Prostate gland (tissue), 2 donors: ENCODE measurements at places on chromosomes 2 and 18.

DNA sequence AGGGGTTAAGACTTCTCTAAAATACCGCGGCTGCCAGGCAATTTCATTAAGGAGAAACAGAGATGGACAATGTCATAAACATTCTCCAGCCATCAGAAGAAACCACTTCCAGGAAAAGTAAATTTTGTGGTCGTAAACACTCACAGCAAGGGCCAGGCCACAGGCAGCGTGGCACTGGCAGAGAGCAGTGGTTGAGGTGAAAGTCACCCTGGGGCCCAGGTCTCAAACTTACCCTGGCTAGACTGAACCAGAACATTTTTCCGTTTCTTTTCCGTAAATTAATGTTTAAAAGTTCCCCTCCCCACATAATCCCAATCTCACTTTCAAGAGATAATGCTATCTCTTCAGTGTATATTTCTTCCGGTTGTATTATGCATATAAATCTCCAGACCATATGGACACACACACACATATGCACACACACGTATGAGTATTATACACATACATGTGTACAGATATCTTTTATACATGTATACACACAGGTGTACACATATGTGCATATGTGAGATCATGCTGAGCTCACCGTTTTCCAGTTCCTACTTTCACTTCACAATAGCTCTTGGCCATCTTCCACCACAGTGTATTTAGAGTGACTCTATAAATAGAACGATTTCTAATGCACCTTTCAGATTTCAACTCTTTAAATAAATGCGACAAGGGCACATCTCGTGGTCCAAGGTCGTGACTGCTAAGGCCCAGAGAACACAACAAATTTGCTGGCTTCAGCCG lies 90.1 kb downstream of the MALT1 start:
- peak; percentile 8 for DNase-seq

DNA sequence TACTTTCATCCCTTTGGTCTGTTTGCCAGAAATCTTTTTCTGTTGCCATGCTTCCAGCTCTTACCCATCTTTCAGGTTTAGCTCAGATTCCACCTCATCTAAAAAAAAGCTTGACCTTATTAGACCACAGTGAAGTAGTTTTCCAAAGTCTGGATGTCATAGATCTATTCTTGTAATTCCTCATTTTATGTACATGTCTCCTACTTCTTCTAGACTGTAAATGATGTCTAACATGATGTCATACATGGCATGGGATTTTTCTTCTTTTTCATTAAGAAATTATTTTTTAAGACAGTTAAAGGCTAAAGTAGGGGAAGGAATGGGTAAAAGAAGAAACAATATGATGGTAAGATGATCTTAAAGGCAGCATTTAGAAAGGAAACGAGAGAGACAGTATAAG lies 11.3 kb downstream of the GLS start:
- DNase-seq = no peak

DNA sequence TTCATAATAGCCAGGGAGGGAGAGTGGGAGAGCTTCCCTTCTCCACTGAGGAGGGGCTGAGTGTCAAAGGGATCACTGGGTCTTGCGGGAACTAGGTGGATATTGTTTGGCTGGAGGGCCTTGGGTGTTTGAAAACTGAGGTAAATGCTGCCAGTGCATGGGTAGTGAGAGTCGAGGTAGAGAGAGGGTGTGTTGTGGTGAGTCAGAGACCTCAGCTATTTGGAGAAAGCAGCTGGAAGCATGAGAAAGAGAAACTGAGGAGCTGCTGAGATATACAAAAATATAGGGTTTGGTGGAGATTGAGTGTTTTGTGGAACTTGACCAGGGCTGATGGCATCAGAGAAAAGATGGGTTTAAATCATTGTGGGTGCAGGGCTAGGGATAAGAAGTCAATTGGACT lies 127.0 kb upstream of the CCDC195 start:
- no peak for DNase-seq

- DNase-seq = no peak
Measured at GRCh38 chr2:241483305-241483704, 25.1 kb downstream of the STK25 start.

DNA sequence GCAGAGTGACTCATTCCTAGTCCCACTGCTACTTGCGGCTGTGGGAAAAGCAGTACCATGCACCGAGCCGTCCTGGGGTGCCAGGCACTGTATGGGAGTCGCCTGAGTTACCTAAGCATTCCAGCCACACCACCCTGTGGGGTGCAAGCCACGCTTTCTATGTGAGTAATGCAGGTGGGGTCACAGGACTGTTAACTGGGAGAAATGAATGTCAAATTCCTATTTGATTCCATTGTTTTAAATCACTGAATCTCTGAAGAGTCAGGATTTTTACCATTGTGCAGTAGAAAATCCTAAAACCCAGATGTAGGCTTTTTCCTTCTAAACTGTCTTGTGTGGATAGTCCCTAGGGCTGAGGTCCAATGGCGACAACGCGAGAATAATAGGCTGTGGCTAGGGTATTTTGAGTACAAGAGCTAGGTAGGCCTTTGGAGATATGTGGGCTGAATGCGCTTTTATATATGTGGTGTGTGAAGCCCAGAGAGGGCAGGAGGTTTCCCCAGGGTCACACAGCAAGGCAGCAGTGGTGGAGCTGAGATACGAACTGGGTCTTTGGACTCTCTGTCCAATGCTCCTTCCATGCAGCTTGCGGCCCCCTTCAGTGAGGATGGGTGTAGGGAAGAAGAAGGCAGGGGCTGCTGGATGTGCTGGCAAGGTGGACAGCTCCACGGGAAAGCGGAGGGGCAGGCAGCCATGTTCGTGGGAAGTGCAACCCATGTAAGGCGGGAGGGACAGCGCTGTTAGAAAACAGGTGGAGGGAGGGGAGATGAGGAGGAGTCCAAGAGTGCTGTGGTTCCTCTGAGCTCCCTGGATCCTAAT lies 83.2 kb downstream of the DDX1 start:
- no peak for DNase-seq

DNA sequence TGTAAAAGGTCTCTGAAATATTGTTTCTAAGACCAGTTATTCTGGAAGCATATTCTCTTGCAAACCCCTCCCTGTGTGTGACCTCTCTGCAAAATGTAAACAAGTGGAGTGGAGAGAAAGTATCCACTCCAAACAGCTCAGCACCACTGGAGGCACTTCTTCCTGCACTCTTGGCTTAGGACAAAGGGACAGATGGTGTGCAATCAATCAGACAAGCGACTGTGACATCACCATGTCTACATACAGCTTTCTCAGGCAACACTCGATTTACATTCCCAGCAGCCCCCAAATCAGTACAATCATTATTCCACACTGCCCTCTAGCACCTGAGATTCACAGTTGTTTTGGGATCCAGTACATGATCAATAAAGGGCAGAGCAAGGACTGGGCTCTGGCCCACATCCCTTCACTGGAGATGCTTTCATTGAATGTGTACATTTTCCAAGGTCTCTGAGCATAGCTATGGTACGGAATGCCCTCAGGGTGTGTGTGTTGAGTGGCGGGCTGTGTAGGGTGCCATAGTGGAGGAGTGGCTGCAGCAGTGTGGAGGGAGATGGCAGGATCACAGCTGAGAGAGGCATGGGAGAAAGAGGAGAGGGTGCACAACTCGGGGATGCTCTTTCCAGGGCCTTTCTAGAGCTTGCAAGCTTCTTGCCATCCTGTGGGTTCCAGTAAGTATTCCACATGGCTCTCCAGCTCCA lies 311.8 kb upstream of the ST6GAL2 start:
- no peak for DNase-seq

DNA sequence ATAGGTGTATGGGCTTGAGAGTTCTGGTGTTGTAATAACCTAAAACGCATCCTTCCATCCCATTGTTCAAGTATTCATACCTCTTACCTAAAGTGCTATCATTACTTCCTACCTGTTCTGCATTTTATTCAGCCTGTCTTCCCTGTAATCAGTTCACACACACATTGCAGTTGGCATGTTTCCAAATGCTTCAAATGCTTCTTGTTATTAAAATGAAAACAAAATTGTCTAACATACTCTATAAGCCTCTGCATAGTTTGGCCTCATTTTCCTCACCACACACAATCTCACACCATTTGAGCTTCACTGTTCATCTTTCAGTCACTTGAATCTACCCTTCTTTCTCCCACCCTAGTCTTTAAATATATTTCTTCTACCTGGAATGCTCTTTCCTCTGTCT lies 1178.2 kb upstream of the NRXN1 start:
- DNase-seq = no peak

DNA sequence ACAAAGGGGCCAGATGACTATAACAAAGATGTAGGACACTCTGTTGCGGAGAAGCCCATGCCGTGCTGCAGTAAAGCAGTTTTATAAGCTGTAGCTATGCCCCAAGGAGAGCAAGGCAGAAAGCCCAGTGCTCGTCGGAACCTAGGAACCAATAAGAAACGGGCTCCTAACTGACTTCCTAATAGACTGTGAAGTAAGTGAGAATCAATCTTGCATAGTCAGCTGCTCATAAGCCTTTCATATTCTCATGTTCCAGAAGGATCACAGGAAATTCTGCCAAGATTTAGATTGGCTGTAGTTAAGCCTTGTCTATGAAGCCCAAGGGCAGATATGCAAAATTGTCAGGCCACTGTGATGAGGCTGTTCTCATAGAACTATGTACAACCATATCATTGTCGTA lies 98.4 kb downstream of the RTTN start:
- DNase-seq = no peak

DNA sequence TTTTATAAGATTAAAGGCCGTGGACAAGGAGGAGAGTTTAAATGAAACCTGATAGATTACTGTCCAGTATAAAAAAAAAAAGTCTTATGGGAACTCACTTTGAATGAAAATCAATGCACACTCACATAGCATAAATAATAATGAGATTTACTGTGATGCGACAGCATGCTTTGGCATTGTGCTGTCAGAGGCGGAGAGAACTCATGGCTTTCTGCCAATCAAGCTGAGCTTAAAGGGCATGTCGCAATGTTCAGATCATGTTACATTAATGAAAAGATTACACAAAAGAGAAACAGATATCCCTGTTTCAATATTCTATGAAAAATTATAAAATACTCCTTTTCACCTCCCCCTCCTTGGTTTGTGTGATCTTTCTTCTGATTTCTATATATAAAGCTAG lies 310.8 kb downstream of the ERBB4 start:
- peak; percentile 76 for DNase-seq

GRCh38 chr2:146481629-146482028 lies 1363.2 kb upstream of the ACVR2A start:
- DNase-seq = no peak

DNA sequence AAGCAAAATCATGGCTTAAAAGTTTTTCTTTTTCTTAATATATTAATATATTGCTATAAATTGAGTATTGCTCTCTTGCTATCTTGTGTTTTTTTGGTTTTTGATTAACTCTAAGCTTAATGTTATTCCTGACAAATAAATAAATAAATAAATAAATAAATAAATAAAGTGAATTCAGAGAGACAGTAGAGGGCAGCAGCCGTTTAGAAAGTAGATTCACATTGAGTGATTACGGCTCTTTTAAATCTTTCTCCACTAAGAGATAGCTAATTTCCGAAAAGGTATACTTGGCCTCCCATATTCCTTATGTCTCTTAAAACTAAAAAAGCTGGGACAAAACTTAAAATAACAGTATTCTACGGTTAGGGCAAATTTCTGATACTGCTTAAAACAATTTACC lies 34.3 kb downstream of the MSH2 start:
- no peak for DNase-seq

DNA sequence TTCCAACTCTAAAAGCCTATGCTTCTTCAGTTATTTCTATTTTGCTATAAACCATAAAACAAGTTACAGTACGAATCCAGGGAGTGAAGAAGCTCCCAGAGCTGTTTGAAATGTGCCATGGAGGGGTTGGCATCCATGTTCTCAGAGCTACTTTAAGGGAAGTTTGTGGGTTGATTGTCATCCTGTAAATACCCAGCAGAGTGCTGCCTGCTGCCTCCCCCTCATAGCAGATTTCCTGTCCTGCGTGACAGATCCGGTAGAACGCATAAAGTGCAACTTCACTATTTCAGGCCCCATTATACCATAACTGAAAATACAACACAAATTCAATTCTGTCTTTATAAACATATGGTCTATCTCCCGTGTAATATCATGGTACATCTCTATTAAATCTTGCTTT lies 114.4 kb downstream of the CTNNA2 start:
- DNase-seq = no peak

- peak; percentile 32 for DNase-seq
Measured at GRCh38 chr2:112674229-112674628, 28.5 kb downstream of the SLC20A1 start.

GRCh38 chr2:157809212-157809611 lies 66.9 kb downstream of the ACVR1 start:
- DNase-seq = no peak

- no peak for DNase-seq
Measured at GRCh38 chr2:24048769-24049484, 614 bp upstream of the FKBP1B start.

- DNase-seq = no peak
Measured at GRCh38 chr2:48753228-48753627, 2.3 kb downstream of the LHCGR start.

DNA sequence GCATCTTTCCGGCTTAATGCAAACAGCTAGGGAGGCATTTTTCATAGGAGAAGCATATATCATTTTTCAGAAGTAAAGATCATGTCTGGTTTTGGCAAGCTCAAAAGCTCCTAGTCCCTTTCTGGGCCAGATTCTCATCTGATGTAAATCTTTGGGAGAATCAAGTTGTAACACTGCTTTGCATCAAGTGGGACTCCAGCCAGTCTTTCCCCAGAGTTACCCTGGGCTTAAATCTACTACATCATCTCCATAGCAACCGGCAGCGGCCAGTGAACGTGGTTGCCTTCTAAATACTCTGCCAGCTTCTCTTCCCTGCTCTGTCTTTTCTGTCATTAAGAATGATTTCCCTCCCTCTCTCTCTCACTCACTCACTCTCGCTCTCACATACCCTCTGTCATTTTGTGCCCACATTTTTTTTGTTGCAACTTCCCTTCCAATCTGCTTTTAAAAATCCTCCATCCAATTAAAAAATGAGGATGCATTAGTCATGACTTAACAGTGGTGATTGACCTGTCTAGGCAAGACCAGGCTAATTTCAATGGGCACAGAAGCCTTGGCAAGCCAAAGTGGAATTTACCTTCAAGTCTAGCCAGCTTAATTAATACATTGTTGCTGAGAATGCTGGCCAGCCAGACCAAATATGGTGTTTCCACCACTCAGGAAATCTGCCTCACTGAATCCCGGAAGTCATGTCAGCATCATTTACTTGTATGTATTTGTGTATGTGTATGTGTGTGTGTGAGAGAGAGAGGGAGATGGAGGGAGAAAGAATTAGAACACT lies 93.0 kb downstream of the NRP2 start:
- peak; percentile 69 for DNase-seq

- no peak for DNase-seq
Measured at GRCh38 chr18:36775396-36775795, 53.4 kb downstream of the TPGS2 start.
